ENCODE measurements at places on chromosomes 5 and 9. TPM values are rescaled to one million over a fixed set of nuclear protein-coding genes. Genes with fewer than 3 reads are reported as not detected.

The ANKRD20A1 gene
- 0.23 TPM for polyA plus RNA-seq

DNA sequence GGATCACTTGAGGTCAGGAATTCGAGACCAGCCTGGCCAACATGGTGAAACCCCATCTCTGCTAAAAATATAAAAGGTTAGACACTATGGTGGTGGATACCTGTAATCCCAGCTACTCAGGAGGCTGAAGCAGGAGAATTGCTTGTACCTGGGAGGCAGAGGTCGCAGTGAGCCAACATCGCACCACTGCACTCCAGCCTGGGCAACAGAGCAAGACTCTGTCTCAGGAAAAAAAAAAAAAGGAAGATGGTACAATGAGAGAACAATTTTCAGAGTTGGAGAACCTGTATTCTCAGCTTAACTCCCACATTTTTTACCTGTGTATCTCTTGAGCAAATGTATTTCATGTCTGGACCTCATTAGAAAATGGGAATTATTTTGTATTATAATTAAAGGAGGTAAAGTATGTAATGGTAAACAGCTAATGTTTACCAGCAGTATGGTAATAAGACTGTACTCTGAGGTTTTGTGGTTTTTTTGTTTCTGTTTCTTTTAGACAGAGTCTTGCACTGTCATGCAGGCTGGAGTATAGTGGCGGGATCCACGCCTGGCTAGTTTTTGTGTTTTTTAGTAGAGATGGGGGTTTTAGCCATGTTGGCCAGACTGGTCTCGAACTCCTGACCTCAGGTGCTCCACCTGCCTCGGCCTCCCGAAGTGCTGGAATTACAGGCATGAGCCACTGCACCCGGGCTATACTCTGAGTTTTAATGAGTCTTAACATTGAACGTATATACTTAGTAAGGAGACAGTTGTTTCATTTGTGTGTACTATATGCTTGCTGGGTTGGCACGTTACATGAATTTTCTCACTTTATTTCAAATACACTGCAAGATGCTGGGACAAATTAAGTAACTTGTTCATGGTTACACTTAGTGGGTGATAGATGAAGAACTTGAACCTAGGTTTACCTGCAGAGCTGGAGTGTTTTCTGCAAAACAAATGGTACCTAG, 16.2 kb downstream of the UHRF2 start:
- DNase-seq = peak; percentile 49

DNA sequence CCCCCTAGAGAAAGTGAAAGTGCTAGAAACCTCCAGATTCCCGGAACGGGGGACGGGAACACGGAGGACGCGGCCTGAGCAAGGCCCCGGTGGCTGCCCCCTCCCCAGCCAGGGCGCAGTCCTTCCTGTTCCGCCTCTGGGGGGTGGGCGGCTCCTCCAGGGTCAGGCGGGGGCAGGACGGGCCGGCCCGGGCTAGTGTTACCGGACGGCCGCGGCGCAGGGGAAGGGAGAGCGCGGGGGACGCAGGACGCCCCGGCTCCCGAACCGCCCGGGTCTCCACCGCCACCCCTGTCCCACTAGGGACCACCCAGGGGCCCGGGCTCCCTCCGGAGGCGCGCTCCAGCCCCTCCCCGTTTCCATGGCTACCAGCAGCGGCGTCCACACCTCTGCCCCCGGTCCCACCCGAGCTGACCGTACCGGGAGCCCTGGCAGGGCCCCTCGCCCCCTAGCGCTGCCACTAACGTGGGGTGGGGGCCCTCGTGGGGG, 579 bp downstream of the SLC12A7 start:
- no peak for DNase-seq

GRCh38 chr5:120037451-120037850, 408.1 kb downstream of the FAM170A start:
- DNase-seq = no peak

GRCh38 chr9:128838338-128838737, 8.7 kb upstream of the SPOUT1 start:
- no peak for DNase-seq

The C9orf40 gene
- 29.5 TPM for polyA plus RNA-seq

Measured in GM12878 (cell line).